ENCODE measurements at places on chromosomes 16 and 17.

DNA sequence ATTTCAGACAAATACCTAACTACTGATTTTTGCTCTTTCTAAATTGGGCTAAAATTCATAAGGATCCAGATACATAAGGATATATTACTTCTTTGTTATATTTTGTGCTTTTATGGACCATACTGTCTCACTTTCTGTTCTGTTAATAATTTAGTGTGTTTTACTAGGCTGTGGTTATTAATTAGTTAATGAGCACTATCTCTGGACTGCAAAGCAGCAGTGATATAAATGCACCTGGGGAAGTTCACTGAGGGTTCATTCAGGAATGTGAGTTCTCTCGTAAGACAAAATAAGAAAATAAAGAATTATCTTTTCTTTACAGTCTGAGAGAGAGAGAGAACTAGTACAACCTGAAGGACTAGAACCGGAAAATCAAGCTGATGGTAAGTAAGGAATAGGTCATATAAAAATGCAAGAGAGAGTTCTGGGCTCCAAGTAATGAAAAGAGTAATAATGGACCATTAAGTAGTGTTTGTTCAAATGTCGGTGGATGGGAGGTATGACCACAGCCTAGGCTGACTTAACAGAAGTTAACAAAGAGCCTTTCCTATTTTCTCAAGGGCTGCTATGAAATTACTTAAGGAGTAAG lies 55.6 kb downstream of the IKZF3 start:
- no peak for DNase-seq

GRCh38 chr16:50185005-50185505 lies 31.9 kb downstream of the TENT4B start:
- no peak for DNase-seq

- peak; percentile 60 for DNase-seq
These were observed 451.9 kb downstream of the SLC39A11 start for GRCh38 chr17:72640415-72641165.

DNA sequence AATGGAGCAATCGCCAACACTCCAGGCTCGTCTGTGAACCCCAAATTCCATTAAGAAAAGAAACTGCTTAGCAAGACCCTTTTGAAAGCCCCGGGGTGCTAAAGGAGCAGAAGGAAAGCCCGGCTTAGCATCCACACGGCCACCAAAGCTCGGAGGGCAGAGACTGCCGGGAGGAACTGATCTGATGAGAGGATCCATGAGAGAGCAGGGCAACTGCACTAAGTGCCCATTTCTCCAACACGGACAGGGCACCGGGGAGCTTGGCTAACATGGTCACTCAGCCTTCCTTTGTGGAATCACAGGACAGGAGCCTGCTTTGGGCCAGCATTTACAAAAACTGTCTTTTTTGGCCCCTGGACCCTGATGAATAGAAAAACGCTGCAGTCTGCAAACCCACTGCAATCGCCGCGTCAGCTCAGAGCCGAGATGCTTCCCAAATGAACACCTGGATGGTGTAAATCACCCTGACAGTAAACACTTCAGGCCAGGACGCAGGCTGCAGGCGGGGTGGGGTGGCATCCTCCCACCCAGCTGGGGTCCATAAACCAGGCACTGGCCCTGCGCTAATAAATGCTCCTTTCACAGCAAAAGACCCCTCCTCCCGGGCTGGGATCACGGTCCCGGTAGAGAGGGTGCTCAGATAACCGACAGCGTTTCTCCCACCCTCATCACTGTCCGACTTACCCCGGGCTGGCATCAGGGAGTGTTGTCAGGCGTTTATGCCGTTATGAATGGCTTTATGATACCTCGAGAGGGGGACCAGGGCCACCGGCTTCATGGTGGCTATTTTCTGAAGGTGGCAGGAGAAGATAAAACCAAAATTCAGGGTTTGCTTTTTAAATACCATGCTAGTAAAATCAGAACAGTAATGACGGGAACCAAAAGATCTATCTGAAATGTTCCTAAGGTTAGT lies 299.5 kb downstream of the IRF8 start:
- DNase-seq = no peak

DNA sequence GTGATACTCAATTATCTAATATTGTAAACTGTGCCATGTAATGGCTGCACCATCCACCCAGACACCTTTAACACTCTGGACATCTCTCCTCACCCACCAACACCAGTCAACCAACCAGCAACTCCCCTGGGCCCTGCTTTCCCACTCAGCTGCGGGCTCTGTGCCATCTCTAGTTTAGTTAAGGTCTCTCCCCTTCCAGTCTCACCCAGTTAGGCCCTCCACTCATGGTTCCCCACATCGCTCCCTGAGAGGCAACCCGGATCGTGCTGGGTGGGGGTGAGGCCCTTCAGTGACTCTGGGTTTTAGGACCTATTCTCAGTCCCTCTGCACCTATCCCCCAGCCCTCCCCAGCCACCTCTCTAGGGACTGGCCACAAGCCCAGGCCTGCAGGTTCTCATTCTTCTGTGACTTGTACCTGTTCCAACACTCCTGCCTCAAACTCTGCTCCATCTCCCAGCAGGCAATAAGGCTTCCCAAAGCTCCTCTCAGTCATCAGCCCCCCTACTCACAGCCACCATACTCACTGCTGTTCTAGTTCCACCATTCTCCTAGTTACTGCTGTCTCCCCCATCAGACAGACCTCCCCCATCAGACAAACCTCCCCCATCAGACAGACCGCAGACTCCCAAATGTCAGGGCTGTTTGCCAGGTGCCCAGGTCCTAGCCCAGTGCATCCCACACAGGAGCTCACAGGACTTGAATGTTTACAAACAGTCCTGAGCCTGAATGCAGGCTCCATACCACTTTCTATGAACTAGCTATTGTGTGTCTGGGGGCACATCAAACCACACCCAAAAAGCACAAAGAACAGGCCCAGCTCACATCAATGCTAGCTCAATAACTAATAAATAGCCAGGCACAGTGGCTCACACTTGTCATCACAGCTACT lies 2.6 kb downstream of the TK2 start:
- DNase-seq = no peak

GRCh38 chr16:64983963-64984362 lies 137.9 kb downstream of the CDH11 start:
- peak; percentile 60 for DNase-seq

- no peak for DNase-seq
These were observed 26.8 kb upstream of the MTMR4 start for GRCh38 chr17:58541249-58541648.

DNA sequence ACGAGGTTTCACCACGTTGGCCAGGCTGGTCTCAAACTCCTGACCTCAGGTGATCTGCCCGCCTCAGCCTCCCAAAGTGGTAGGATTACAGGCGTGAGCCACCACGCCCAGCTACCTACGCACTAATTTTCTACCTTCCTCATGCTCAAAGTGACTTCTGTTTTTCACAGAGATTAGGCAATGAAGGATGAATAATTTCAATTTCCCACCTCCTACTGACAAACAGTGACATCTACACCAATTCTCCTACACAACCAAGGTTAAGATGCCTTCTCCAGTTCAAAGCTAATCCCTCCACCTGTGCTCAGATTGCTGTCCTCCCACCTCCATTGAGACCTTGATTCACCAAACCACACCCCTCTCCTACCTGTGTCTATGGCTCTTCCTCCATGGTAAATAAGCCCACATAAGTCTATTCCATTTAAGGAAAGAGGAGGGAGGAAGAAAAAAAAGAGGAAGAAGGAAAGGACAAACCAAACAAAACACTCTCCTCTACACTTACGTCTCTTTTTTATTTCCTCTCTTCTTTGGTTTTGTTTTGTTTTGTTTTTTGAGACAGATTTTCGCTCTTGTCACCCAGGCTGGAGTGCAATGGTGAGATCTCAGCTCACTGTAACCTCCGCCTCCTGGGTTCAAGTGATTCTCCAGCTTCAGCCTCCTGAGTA lies 5.5 kb upstream of the MED11 start:
- DNase-seq = no peak

- no peak for DNase-seq
These were observed 21.8 kb upstream of the DNAI2 start for GRCh38 chr17:74252211-74252610.

- DNase-seq = no peak
These were observed 19.5 kb downstream of the GRB7 start for GRCh38 chr17:39757176-39757662.

- peak; percentile 34 for DNase-seq
These were observed 30.2 kb downstream of the MSI2 start for GRCh38 chr17:57286399-57287105.

- peak; percentile 25 for DNase-seq
These were observed at the start of gene RAMP2 for GRCh38 chr17:42760652-42761581. Gene RAMP2, plus strand, starts transcription at chr17:42761227. Its CDS starts 35 bp downstream, at chr17:42761262.

- DNase-seq = no peak
These were observed 101.0 kb downstream of the CDYL2 start for GRCh38 chr16:80703131-80704071.

All from NCI-H2081 (cell line).